ENCODE measurements at places on chromosomes 7 and 10.

DNA sequence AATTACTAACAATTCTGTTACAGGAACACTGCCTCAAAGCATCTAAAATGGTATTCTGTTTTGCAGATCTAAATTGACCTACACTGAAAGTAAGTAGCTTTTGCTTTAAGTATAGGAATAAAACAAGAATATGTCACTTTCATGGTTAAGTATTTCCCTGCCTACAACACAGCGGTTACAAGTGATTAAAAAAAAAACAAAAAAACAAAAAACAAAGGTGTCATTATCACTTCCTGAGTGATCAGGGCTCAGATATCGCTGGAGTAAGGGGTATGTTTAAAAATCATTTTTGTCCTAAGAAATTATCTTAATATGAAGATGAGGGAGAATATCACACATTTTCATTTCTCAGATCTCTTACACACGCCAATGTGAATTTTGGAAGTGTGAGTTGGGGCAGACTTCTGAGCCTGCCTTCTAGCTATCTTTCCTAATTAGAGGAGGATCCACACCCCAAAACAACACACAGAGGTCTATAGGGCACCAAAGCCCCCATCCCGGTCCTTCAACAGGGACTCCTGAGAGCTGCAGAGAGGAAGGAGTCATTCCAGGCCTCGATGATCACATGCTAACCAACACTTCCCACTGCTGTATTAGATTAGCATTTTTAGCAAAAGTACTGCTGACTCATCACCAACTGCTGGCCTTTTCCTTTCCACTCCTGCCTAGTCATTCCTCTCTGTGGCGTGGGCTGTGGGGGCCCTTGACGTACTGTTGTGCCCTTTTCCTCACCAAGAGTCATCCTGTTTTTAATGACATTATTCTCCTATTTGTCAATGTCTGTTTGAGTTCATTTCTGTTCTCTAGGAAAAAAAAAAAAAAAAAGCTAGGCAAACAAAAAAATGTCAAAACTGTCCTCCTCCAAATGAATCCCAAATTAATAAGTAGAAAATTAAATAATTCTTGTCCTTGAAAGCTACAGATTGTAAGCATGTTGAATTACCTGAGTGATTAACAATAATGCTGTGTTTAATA is 31.2 kb downstream of the PRTFDC1 start:
- DNase-seq, result no peak

GRCh38 chr7:151444632-151445031 is 4.7 kb upstream of the CRYGN start:
- no peak for DNase-seq

GRCh38 chr10:34526758-34527730 is 288.1 kb downstream of the PARD3 start:
- DNase-seq, result no peak

DNA sequence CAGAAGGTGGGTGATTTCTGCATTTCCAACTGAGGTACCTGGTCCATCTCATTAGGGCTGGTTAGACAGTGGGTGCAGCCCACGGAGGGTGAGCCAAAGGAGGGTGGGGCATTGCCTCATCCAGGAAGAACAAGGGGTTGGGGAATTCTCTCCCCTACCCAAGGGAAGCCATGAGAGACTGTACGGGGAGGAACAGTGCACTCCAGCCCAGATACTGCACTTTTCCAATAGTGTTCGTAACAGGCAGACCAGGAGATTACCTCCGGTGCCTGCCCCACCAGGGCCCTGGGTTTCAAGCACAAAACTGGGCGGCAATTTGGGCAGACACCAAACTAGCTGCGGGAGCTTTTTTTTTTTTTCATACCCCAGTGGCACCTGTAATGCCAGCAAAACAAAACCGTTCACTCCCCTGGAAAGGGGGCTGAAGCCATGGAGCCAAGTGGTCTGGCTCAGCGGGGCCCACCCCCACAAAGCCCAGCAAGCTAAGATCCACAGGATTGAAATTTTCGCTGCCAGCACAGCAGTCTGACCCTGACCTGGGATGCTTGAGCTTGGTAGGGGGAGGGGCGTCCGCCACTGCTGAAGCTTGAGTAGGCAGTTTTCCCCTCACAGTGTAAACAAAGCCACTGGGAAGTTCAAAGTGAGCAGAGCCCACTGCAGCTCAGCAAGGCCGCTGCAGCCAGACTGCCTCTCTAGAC is 31.2 kb downstream of the ARMC10 start:
- DNase-seq, result no peak

GRCh38 chr10:99981581-99982199 is 28.1 kb downstream of the DNMBP start:
- no peak for DNase-seq

DNA sequence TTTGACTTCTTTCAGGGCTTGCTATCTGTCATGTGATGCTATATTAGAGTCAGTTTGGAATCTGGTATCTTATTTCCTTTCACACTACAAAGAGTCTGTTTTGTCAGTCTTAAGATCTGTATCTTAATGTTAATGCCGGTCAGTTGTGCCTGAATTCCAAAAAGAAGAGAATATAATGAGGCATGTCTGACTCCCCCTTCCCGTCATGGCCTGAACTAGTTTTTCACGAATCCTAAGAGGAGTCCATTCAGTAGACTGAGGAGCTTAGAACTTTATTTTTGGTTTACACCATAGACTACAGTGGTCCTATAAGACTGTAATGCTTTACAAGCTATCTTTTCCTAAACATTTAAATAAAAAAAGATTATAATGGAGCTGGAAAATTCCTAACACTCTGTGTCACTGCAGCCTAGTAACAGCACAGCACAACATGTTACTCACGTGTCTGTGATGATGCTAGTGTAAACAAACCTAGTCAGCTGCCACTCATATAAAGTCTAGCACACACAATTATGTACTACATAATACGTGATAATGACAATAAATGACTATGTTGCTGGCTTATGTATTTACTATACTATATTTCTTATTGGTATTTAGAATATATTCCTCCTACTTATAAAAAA is 50.6 kb downstream of the VPS41 start:
- DNase-seq, result no peak

DNA sequence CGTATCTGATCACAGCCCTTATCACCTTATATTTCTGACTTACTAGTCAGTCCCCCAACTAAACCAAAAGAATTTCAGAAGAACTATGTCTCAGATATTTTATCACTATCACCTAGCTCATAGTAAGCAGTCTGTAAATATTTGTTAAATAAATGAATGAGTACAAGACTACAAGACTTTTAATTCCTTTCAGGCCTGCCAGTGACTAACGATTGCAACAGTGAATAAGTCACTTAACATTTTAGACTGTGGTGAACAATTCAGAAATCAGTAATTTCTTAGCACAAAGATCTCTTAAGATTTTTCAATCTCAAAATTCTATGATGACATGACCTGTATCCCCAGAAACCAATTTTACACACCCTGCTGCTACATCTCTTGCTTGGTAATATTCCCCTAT is 162.2 kb downstream of the IMMP2L start:
- no peak for DNase-seq

DNA sequence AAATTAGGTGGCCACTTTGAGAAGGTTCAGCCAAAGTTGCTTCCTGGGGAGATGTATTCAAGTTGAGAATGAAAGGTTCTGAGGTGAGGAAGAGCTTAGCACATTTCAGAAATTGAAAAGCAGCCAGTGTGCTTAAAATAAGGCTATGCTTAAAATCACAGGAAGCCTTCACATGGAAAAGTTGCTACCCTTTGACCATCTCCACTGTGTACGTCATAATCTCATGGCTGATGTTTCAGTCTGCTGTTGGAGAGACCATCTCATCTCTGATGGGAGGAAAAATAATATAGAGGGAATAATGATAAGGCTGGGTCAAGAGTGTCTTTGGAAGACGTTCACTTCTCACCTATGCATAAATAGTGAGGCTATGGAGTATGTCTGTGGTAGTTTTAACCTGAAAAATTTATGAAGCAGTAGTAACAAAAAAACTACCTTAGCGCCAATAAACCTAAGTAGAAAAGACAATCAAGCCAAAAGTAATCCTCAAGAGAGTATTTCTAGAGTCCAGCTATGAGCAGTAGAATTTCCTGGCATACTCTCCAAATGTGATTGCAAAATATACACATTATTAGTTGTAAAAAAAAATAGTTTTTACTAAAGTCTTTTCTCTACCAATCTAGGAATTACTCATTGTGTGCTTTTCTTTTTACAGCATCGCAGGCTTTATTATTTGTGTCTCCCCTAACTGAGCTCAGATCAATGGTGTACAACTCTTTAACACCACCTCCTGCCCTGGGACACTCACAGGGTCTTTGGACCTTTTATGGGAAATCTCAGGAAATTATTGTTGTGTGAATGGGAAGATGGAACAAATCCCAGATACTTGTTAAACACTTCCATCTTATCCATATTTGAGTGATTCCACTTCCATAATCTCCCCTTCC is 435.2 kb upstream of the LRGUK start:
- DNase-seq, result no peak

GRCh38 chr7:19747740-19748339 is 25.6 kb downstream of the TMEM196 start:
- no peak for DNase-seq

- no peak for DNase-seq
These were observed 76.3 kb upstream of the CAMK2B start for GRCh38 chr7:44401692-44402091.

DNA sequence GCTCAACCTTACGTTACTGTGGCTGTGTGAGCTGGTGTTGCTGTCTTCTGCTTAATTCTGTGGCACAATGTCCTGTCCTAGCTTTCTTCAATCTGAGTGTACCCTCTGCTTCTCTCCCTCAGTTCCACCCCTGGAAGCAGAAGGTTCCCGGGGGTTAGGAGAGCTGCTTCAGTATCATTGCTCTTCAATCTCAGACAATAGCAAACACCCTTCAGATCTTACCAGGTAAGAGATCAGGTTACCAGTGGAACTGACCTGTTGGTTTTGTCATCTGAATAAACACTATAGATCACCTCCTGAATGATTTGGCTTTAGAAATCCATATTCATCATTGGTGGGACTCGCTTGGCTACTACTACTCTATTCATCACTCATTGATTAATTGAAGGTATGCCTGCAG is 48.4 kb downstream of the DNAJB9 start:
- no peak for DNase-seq

DNA sequence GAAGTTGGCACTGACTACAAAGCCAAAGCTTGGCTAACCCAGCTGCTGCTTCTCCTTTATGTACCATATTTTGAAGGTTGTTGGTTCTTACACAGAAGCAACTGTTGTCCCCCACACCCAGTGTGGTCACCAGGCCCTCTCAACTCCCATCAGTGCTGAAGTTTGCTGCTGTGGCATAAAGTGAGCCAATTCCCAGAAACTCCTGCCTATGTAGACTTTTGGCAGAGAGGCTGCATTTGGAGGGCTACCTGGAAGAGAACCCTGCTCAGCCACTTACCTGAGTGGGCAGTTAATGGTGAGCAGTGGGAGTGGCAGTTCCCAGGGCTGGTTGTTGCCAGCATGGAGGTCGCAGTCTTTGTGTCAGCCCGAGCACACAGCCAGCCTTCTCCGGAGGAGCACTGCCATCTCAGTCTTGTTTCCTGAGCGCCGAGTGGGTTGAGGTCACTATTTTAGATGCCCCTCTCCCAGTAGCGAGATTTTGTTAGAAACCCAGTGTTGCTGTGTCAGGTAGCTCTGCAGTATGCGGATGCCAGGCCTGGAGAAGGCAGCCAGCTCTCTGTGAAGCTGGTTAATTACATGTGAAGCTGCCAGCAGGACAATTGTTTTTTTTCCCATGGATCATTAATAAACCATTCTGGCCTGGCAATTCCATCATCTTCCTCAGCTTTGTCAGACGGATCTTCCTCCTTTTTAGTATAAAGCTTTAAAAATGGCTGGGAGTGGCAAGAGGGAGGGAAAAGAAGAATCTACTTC is 24.5 kb downstream of the LRRC4 start:
- DNase-seq, result no peak

DNA sequence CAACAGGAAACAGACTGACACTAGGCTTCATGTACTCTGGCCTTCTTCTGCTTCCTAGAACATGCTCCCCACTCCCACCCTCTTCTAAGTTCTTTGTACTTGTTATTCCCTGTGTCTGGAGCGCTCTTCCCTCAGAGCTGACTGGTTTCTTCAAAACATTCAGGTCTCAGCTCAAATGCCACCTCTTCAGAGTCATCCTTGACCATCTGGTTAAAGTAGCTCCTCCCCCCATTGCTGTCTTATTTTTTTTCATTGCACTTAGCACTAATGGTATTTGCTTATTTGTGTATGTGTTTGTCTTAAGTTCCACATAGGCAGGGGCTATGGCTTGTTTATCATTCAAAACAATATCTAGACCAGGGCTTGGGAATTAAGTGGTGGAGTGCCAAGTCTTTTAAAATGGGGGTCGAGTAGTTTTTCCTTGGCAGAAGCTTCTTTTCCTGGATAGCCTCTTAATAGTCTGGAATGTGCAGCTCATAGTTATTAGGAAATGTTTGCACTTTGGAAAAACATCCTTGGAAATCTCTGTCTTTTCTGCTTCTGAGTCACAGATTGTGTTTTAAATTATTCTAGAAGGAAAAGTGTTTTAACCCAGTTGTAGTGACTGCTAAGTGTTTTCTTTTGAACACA is 60.0 kb downstream of the RALA start:
- DNase-seq, result no peak

- no peak for DNase-seq
These were observed 118.1 kb downstream of the MYOF start for GRCh38 chr10:93363891-93364648.

DNA sequence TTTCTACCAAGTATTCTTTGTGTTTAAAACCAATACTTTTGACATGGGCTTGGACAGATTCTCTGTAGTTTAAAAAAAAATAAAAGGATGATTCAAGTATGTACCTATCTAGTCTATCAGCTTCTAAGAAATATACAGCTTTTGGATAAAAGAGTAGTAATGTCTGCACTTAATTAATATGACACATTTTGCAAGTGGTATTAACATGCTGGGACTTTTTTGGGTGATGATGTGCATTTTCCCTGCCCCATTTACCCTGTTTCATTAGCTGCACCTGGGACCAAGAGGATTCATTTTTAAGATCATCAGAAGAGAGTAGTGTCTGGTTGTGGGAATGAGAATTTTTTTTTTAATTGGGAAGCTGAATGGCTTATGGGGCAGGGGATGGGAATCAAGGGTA is 236.2 kb upstream of the KLF14 start:
- no peak for DNase-seq

GRCh38 chr7:148719753-148720152 is 21.1 kb downstream of the CUL1 start:
- DNase-seq, result no peak

GRCh38 chr7:104643587-104644217 is 315.3 kb downstream of the LHFPL3 start:
- DNase-seq, result no peak

- no peak for DNase-seq
These were observed 91.7 kb downstream of the SORCS1 start for GRCh38 chr10:107072786-107073185.

GRCh38 chr7:30285067-30285535 is 704 bp downstream of the ZNRF2 start:
- DNase-seq, result peak; percentile 12

GRCh38 chr7:93119191-93119905 is 1.6 kb upstream of the SAMD9 start:
- DNase-seq, result no peak

DNA sequence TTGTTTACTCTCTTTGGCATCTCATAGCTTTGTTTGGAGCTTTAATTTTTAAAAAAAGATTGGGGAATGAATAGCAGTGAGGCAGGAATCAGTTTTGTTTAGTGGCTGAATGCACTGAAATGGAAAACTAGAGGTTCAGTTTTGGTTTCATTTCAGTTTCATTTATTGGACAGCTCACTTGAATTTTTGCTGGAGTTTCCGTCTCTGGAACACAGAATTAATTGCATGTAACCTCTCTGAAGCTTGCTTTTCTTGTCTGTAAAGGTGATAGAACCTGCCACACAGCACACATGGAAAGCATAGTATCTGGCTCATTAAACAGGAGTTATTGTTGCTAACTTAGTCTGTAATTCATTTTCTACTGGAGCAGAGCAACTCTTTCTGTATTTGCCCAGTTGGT is 7.1 kb downstream of the GRM8 start:
- DNase-seq, result no peak
